Caudate nucleus (tissue), 63 donors: ENCODE measurements at places on chromosomes 16 and 17.

DNA sequence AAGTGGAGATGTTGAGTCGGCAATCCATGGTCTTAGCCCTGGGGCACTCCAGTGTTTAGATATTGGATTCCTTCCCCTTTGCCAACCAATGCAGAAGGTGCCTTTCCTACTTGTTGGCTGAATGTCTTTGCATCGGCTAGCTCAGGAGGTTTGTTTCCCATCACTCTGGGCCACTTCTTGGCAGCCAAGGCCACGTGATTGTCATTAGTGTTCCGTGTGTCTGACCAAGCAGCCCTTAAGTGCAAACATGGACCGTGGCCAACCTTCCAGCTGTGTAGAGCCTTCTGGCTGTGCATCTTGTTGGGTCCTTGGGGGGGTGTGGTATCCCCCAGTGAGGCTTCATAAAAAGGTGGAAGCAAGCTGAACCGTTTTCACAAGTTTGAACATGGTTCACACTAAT, 66.0 kb downstream of the GNAO1 start:
- no peak for DNase-seq

DNA sequence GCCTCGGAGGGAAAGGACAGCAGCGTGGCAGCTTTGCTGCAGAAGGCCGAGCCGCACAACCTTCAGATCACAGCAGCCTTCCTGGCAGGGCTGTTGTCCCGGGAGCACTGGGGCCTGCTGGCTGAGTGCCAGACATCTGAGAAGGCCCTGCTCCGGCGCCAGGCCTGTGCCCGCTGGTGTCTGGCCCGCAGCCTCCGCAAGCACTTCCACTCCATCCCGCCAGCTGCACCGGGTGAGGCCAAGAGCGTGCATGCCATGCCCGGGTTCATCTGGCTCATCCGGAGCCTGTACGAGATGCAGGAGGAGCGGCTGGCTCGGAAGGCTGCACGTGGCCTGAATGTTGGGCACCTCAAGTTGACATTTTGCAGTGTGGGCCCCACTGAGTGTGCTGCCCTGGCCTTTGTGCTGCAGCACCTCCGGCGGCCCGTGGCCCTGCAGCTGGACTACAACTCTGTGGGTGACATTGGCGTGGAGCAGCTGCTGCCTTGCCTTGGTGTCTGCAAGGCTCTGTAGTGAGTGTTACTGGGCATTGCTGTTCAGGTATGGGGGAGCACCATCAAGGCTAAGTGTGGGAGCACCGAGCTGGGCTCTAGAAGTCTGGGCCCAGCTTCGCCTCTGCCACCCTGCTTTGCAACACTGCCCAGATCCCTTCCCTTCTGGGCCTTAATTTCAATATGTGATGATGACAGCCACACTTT, 18.6 kb downstream of the NOD2 start:
- DNase-seq: peak; percentile 74

GRCh38 chr16:84973236-84973635, 38.1 kb downstream of the ZDHHC7 start:
- DNase-seq: no peak

- DNase-seq: no peak
Measured at GRCh38 chr16:23682181-23682580, 3.5 kb downstream of the PLK1 start.

DNA sequence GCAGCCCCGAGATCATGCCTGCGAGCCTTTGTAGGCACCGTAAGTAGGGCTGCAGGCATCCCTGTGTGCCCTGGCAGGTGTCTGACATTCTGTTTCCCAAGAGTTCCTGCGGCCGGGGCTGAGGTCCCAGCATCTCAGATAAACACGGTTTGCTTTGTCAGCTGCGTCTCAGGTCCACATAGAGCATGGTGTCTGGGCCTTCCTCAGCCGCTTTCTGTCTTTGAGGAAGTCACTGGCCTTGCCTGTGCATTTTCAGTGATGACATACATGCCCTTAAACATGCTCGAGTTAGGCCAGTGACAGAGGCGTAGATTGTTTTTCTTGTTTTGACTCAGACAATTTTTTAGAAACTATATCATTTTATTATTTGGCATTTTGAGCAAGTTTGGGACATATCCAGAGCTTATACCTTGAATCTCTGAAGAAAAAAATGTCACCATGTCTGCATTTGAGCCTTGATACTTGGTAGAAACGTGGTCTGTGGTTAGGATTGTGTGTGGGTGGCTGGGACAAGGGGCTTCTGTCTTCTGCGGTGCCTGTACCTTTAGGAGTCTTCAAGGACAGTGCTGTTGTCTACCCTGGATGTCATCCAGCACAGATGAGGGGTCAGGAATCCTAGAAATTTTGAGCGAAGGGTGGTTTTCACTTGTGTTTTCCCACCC, 105.8 kb downstream of the SNX29 start:
- no peak for DNase-seq

DNA sequence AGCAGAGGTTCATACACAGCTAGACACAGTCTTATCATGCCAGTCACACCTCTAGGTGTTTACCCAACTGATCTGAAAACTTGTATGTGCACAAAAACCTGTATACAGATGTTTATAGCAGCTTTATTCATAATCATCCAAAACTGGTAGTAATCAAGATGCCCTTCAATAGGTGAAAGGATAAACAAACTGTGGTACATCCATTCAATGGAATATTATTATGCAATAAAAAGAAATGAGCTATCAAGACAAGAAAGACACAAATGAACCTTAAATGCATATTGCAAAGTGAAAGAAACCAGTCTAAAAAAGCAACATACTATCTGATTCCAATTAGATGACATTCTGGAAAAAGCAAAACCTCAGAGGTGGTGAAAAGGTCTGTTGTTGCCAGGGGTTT, 47.6 kb upstream of the CNEP1R1 start:
- no peak for DNase-seq

GRCh38 chr17:16407911-16408588, 7.3 kb upstream of the TRPV2 start:
- DNase-seq: no peak

GRCh38 chr17:2034157-2034556, 4.2 kb downstream of the DPH1 start:
- DNase-seq: no peak

DNA sequence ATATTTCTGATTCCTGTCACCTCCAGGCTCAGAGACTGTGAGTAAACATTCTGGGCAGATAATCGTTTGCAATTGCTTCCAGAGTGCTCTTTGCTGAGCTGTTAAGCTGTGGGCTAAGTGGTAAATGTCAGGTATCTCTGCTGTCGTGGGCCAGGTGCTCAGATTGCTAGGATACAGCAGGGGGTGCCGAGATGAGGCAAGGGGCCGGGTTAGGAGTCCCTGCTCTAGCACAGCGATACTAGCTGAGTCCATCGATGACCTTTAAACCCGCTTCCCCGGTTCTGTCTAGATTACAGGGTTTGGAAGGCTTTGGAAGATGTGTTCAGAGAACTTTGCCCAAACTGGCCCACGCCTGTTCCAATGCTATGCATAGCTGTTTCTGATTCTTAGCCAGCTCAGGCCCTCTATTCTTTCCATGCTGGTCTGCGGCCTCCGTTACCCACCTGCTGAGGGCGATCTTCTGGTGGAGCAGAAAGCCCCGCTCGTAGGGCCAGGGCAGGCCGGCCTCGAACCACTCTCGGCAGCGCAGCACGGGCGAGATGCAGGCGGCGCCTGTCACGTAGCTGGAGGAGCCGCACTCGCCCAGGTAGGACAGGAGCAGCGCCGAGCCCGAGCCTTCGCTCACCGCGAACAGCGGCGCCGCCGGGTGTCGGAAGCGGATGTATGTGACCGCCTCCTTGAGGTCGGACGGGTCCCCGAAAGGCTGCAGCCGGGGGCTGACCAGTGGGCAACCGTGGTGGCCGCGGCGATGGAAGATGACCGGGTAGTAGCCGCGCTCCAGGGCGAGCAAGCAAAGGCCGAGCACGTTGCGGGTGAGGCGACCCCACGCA, 979 bp downstream of the ABHD15 start:
- no peak for DNase-seq

GRCh38 chr16:80924372-80924978, 82.2 kb downstream of the CMC2 start:
- DNase-seq: peak; percentile 12

- DNase-seq: no peak
Measured at GRCh38 chr17:51908841-51909537, 249.5 kb downstream of the CA10 start.

DNA sequence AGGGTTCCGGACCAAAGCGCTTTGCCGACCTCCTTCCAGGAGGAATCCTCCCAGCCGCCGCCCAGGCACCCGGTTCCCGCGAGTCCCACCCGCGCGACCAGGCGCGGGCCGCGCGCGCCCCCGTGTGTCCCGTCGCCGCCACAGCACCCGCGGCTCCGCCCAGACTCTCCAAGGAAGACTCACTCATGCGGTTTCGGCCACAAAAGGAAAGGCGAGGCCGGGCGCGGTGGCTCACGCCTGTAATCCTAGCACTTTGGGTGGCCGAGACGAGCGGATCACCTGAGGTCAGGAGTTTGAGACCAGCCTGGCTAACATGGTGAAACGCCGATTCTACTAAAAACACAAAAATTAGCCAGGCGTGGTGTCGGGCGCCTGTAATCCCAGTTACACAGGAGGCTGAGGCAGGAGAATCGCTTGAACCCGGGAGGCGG, 3.5 kb upstream of the PKMYT1 start:
- peak; percentile 58 for DNase-seq

DNA sequence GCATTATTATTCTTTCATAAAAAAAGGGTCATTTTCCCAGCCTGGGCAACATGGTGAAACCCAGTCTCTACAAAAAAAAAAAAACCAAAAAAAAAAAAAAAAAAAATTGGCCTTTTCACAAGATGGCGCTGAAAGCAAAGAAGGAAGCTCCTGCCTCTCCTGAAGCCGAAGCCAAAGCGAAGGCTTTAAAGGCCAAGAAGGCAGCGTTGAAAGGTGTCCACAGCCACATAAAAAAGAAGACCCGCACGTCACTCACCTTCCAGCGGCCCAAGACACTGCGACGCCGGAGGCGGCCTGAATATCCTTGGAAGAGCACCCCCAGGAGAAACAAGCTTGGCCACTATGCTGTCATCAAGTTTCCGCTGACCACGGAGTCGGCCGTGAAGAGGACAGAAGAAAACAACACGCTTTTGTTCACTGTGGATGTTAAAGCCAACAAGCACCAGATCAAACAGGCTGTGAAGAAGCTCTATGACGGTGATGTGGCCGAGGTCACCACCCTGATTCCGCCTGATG, 4.9 kb upstream of the PGAP6 start:
- peak; percentile 42 for DNase-seq

DNA sequence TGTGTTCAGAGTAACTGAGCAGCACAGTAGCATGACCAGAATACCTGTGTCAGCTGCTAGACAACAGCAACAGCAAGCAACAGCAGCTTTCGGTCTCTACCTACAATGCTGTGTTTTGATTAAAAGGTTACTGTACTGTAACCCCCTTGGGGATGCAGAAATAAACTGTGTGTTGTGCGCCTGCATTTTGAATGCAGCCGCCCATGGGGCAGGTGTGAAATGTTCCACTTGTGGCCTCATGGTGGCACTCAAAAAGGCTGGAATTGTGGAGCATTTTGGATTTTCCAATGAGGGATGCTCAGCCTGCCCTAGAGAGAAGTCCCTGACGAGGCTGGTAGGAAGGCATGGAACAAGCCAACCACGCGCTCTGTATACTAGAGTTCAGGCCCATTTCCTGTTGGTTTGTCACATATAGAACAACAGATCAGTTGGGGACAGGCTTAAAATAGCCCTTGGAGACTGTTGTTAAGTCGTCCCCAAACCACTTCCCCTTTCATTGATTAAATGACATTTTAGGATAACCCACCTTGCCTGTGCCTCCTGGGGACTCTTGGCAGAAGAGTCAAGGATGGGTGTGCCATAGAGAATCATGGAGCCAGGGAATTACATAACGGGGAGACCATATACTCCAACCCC, 27.1 kb downstream of the SCPEP1 start:
- no peak for DNase-seq

GRCh38 chr17:46979147-46979863, at the start of gene RPRML:
Gene RPRML, minus strand, starts transcription at chr17:46979253. Its CDS starts 246 bp downstream, at chr17:46979007.
- no peak for DNase-seq

DNA sequence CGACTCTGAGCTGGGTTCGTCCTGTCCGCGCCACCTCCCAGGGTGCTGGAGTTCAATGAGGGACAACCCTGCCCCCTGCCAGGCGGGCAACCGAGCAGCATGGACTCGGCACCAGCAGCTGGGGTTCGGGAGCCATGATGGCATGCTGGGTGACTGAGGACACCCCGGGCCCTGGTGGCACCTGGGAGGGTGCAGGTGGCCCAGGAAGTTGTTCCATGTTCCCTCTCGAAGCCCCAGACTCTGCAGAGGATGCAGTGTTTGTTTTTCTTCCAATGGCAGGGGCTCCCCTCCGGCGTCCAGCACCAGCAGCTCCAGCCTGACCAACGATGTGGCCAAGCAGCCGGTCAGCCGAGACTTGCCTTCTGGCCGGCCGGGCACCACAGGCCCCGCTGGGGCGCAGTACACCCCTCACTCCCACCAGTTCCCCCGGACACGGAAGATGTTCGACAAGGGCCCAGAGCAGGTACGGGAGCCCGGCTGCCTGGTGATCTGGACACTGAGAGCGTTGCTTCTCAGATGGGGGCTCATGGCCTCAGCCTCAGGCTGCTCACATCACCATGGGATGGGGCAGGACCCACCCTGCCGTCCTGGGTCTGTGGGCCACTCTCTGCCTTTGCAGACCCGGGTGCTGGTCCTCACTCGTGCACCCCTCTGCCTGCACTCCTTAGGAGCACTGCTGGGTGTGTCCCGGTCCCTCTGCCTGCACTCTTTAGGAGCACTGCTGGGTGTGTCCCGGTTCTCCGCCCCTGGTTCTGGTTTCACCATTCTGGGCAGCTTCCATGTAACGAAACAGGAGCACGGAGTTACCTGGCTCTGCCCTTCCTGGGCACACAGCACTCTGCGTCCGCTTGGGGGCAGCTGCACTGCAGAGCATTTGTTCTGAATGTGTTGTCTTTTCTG, 68.2 kb upstream of the CHMP6 start:
- no peak for DNase-seq

GRCh38 chr17:40099619-40100418, 570 bp downstream of the NR1D1 start:
- no peak for DNase-seq

- no peak for DNase-seq
Measured at GRCh38 chr17:77365584-77366186, 224.9 kb downstream of the SEC14L1 start.

DNA sequence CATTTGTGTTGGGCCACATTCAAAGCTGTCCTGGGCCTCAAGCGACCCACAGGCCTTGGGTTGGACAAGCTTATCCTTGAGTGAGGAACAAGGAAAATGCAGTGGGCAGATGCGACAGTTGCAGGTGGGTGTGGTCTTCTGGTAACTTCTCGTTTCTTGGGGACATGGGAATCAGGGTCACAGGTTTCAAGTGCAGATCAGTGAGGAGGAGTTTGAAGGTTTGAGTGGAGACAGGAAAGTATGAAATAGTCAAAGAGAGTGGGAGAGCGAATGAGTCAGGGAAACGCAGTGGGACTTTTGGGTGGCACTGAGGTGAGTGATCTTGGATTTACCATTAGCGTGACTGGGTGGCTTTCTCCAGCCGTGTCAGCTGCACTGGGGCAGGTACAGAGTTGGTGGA, 15.4 kb upstream of the CCL22 start:
- DNase-seq: no peak
